Brain microvascular endothelial cell (primary cell): ENCODE measurements at places on chromosomes 11 and 22.

DNA sequence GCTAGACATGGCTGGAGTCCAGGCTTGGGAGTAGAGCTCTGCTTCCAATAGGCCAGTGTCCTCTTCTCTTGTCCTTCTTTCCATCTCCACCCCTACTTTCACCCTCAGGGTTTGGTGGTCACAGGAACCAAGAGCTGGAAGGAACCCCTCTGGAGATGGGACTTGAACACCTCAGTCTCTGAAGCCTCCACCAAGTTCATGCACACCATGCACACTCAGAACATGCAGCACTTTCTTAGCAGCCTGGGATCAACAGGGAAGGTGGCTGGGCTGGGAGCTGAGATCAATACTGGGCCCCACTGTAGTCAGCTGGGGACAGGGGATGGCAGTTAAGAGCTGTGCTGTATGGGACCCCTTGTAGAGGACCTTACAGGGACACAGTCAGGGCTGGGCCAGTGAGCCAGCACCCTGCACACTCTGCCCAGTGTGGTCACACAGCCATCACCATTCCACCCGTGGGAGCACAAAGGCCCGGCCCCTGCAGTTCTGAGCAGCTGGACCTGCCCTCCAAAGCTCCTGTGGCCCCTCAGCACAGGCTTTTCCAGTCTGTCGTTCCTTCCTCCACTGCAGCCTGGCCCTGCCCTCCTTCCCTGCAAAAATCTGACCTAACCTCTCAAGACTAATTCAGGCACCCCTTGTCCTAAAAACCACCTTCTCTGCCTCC lies 47.7 kb downstream of the GAB4 start:
- DNase-seq, result no peak

- no peak for DNase-seq
Observed at GRCh38 chr11:90757849-90758494, 535.1 kb upstream of the CHORDC1 start.

DNA sequence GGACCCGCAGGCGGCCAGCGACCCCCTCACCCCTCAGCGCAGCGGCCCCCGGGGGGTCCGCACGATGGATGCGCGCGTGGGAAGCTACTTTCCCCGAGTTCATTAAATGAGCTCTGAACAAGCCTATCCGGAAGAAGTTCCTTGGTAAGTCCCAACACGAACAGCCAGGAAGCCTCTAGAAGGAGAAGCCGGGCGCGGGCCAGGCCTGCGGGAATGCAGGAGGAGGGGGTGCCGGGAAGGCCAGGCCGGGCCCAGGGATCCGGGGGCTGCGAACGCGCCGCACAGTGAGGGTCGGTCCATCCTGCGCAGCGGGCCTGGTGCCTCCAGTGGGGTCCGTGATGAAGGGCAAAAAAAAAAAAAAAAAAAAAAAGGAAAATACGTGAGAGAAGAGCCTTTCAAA lies 36.9 kb downstream of the TOLLIP start:
- DNase-seq, result no peak

DNA sequence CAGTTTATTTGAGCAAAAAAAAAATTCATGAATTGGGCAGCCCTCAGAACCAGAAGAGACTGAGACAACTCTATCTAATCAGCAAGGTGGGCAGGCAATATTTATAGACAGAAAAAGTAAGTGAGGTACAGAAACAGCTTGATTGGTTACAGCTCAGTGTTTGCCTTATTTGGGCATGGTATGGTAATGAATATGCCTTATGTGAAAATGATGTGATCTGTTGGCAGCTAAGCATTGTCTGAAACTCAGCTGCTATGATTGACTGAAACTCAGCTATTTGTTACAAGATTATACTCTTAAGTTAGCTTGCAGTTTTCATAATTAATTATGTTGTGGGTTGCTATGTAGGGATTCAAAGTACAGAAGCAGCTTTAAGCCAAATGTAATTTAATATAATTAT lies 127.6 kb downstream of the CNTN5 start:
- DNase-seq, result peak; percentile 1

GRCh38 chr11:12403122-12403996 lies 26.0 kb downstream of the PARVA start:
- no peak for DNase-seq

GRCh38 chr22:36358533-36359469 lies 29.0 kb downstream of the MYH9 start:
- DNase-seq, result no peak

DNA sequence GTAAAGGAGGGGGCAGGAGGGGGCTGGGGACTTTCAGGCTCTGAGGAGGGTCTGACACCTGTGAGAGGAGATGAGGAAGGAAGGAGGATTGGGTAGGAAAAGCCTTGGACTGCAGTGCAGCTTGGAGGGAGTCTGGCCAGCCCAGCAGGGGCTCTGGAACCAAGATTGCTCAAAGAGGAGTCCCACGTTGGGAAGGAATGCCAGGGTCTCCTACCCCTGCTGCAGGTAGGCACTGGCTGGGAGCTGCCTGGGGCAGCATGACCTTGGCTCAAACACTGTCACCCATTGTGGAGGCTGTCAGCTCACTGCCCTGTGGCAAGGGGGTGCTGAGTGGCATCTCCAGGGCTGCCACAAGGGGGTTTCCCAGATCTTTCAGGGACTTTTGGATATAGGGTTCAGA lies 94.5 kb downstream of the RPS6KA4 start:
- DNase-seq, result no peak

DNA sequence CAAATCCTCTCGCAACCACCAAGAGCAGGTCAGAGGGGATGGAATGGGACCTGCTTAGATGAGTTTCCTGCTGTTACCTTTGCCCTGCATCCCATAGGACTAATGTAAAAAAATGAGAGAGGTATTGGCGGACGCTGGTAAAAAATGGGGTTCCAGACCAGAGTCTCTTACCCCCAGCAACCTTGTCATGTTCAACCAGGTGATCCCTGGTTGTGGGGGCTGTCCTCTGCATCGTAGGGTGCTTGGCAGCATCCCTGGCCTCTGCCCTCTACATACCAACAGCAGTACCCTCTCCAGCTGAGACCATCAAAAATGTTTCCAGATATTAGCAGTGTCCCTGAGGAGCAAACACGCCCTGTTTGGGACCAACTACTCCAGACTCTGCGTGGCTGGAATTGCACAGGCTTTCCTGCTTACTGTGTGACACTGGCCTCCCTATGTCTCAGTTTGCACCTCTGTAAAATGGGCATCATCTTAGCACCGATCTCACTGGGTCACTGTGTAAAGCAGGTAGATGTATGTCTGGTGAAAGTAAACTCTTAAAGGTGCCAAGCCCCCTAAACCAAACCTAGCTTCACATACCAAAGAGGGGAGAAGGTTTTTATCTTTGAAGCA lies 1.5 kb downstream of the APOL6 start:
- no peak for DNase-seq

- DNase-seq, result peak; percentile 60
Observed at GRCh38 chr11:128415539-128415938, 171.8 kb downstream of the ETS1 start.

DNA sequence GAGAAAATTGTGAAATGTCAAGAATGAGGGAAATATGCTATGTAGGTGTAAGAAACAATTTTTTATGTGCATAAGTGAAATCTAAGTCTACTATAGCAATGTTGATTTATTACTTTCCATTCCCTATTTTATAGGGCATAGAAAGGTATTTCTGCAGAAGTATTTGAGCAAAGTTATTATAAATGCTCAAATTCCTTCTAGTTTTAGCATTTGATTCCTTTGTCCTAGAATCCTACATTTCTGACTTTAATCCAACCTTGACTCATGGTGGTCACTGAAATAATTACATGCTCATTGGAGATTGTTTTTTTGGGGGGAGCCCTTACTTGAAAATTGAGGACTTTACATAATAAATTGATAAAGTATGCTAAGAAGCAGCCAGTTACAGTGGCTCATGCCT lies 716.6 kb upstream of the LUZP2 start:
- DNase-seq, result no peak

DNA sequence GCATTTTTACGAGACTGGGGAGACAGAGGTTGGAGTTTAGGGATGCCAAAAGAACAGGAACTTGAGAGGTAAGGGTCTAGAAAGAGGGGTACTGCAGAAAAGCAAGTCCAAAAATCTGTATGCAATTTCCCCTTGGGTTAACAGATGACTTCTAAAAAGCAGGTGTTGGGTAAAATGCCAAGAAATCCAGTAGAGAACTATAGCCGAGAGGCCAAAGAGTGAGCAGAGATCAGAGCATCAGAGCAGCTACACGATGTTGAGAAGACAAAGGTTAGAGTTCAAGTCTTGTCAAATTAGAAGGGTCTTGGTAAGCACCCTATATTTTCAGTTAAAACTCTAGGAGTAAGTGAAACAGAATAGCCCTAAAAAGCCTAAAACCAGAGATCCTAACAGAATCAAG lies 145.2 kb downstream of the FCHSD2 start:
- no peak for DNase-seq

DNA sequence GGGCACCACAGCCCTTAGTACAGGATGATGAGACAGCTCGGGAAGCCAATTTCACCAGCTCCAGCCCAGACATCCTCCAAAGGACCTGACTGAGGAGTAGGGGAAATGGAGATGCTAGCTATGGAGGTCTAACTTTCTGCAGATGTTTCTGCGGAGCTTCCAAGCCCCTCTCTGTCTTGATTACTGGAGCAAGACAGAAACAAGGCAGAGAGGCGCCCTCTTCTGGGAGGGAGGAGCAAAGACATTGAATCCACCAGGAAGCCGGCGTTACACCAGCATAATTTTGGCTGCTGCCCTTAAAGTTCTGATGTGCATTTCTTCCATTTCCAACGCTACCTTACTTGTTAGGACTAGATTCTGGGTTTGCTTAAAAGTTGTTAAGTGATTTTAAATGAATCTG lies 107.3 kb upstream of the HSD17B12 start:
- no peak for DNase-seq

DNA sequence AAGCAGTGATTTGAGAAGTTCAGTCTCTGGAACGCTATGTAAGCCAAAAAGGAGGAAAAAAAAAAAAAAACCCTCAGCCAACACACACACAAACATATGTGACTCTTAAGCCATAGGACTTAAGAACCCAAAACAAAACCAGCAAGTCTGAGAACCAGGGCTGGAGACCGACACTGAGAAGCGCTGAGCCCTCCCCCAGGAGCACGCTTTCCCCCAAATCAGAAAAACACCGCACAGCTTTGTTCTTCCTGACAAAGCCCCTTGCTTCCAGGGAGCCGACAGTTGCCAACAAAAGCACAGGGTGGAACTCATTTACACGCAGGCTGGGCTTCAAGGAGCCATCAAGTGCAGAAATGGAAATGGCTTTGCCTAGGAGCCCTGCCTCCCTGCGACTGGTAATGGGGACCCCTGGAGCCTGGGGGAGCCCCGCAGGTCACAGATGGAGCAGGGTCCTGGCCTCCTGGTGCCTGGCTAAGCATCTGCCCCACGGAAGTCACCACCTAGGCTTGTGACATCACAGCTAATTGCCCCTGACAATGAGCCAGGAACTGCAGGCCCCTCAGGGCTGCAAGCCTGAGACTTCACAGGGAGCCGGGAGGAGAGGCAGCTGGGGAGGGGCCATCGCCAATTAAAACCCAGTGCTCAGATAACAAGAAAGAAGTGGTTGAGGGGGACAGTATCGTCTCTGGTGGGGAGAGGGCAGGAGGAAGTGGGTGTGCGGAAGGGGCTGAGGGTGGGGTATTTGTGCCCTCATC lies 66.9 kb downstream of the NFAM1 start:
- no peak for DNase-seq

GRCh38 chr22:37351232-37351631 lies 68.9 kb downstream of the CYTH4 start:
- no peak for DNase-seq

DNA sequence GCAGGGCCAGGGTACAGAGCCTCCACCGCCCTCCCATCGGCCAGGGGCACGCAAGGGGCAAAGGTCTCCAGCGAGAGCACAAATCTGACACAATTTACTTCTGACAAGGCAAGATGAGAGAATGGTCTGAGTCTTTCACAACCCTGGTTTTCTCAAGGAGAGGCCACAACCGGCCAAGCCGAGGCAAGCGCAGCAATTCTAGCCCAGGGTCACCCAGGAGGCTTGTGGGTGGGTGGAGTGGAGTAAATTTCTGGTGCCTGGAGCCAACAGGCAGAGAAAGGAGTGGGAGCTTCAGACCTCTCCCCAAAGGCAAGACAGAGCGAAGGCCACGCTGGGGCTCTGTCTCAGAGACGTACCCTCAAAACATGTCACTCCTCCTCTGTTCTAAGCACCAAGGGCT lies 9.3 kb downstream of the LARGE2 start:
- DNase-seq, result no peak

DNA sequence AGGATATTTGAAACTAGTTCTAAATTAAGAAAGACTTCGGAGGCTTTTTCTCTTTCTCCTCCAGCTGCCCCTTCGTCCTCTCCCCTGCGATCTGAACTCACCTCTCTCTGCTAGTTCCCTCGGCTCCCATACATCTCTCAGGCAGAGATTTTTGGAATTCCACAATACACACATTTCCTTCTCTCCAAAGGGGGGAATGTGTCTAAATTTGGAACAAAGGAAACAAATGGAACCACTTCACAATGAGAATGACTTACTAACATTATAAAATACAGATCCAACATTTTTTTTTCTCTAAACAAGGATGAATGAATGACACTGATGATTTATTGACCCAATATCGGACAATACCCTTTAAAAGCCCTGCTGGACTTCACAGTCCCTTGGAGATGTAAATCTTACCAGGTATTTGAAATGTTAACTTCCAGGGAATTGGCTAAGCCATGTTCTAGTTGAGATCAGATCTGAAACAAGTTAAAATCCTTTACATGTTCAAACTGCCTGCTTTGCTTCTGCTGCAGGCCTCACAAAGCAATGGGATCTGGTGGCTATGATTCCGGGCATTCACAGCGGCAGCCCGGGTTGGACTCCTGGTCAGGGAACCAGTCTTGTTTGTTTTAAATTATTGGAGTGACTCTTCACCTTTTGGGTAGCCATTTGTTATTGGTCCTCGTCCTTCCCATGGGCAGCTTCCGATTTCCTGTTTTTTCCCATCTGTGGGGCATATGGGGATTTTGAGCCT lies 20.5 kb upstream of the GSTP1 start:
- DNase-seq, result no peak

GRCh38 chr22:23193882-23194281 lies 13.6 kb downstream of the BCR start:
- no peak for DNase-seq

GRCh38 chr11:71383461-71383860 lies 64.7 kb downstream of the DHCR7 start:
- DNase-seq, result no peak

GRCh38 chr22:26580240-26580962 lies 9.5 kb downstream of the TPST2 start:
- no peak for DNase-seq

DNA sequence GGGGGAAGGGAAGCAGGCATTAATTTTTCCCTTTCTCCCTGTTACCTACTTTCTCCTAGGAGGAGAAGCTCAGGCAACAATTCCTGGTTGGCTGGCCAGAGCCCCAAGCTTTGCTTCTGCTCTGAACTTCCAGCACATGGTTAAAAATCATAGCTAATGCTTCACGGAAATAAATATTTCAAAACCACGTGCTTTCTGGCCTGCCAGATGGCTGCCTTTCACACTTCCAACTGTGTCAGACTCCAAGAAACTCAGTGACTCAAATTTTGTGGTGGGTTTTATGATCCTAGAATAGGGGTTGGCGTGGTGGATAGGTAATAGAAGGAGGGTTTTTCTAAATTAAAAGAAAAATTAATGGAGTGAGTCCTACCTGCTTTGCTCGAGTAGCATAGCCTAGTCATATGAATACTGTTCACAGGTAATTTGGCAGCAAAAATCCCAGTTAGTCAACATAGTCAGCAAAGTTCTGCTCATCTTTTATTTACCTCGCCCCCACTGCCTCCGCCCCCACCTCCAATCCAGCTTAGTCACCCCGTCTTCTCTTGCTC lies 58.6 kb downstream of the SC5D start:
- no peak for DNase-seq
